ENCODE measurements at places on chromosomes 2 and 18.

DNA sequence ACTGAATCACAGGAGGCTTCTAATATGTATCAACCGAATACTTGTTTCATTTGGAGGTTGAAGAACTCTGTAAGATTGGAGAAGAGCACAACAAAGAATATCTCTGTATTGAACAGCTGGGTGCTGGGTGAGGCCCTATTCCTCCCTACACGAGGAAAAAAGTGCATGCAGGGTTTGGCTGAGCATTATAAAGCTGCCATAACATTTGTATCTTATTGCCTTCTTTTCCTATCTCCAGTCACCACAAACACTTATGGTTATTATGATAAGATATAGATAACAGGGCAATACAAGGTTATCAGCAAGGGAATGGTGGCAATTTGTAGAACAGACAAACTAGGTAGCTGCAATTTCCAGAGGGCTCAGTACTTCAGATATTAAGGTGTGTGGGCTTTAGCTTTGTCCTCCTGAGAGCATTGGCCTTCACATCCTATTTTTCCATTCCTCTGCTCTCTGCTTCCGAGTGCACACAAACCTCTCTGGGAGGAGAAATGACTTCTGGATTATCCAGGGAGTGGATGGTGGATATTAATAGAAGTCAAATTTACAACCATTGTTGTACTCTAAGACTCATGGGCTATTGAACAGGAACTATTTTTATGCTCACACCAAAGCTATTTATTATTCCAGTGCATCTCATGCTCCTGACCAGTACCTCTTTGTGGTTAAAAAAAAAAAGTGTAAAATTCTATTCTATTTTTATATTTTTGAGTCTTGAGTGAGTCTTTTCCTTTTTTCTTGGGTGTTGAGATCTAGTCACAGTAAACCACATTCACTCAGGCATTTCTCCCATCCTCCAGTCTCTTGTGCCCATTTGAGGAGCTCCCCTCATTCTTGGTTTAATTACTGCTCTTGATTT, 248.4 kb downstream of the ETAA1 start:
- DNase-seq, result no peak

DNA sequence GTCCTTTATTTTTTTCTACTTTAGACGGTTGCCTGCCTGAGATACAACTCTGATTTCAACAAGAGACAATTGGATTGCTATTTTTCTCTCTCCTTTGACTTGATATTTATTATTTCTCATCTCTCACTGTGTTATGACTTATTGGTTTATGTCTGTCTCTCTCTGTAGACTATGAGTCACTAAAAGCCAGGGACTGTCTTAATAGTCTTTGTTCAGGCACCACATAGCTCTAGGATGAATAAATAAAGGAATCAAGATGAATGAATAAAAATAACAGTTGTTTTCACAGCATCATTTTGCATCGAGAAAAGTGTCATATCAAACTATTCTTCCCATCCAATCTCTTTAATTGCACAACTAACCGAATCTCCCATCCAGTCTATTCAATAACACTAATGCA, 31.4 kb upstream of the CD28 start:
- DNase-seq, result no peak

DNA sequence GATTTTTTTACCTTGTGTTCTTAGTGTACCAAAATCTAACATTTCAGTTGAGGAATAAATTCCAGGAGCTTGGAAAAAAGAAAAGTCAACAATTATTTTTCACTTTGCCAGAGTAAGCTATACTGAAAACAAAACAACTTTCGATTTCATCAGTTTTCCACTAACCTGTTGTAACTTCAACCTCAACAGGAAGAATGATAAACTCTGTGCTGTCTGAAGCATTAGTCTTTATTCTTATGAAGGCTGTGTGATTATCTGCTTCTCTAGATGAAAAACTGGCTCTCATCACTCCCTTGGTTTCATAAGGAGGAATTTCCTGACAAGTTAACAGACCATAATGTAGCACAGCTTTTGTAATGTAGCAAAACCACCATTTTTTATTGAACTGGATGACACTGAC, 121.2 kb downstream of the ZAP70 start:
- DNase-seq, result no peak

DNA sequence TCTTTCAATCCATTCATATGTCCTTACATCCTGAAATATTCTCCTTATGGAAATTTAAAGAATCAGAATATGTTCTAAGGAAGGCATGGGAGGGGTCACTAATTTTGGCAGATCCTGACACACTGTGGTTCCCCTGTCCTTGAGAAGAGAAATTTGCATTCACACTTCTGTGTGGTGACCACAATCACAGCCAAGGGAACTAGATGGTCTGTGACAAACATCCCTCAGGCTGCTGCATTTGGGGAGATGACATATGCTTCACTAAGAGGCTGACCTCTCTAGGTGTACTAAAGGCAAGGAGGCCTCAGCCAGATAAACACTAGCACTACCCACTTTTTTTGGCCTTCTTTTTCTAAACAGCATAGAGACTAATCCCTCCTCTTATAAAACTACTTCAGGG, 129.6 kb downstream of the MREG start:
- no peak for DNase-seq

GRCh38 chr2:236063994-236064393, 104.2 kb downstream of the GBX2 start:
- DNase-seq, result no peak

GRCh38 chr18:66419400-66419799, 184.5 kb downstream of the CDH19 start:
- DNase-seq, result no peak

GRCh38 chr18:44812426-44812825, 131.7 kb downstream of the SETBP1 start:
- DNase-seq, result no peak

DNA sequence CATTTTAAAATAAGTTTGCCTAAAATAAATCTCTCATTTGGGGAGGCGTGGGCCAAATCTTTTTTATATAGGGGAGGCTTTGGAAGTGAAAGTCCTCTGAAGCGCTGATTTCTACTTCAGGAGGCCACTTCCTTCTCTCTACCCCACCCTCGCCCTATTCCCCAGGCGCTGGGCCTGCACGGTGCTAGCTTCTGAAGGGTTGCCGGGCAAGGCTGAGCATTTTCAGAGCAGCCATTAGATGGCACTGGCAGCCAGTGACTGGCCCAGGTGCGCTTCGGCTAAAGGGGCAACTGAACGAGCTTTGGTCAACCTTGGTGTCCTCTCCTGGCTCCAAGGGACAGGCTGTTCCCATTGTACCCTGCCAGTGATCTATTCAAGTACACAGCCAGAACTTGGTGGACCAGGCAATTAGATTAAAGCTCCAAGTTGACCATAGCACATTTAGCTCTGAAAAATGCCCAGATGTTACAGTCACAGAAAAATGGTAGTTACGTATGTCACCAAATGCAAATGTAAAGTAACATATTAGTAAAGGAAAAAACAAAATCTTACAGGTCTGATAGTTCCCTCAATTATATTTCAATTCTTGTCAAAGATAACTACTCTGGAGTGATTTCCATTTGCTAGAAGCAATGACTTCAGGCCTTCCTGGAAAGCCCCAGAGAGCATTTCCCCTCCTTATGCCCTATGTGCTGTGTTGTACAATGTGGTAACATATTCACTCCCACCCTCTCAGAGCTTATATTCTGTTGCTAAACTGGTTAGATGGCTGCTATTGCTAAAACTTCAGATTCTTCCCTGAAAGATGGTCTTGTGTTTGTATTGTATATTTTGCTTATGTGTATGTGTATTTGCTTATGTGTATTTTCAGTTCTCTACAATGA, 2.1 kb downstream of the POMC start:
- peak; percentile 51 for DNase-seq

- DNase-seq, result no peak
Observed at GRCh38 chr2:46167924-46168323, 129.3 kb upstream of the EPAS1 start.

DNA sequence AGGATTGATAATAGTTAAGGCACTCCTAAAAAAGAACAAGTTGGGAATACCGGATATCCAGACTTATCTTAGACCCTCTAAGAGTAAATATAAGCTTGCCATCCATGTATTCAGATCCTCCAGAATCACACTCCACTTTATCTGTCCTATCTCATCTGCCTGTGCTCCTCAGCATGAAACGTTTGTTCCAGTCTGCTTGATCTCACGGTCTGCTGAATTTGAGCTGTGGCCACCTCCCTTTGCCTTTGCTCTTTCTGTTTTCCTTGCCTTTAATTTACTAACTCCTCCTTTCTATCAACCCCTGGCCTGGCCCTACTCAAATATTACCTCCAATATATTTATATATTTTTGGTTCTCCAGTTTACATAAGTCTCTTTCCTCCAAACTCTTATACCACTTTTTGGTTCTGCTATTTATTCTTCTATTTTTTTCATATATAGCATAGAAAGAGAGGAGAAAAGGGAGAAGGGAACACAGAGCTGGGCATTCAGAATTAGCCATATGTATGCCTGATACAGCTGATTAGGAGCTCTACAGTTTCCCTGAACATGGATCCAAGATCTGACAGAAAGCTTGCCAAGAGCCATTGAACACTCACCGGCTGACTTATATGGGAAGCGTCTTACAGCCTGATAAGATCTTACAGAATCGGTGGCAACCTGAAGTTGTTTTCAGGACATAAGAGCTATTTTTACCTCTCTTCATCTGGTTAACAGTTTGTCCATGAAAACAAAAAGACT, 21.8 kb upstream of the DNAJC27 start:
- DNase-seq, result no peak

- no peak for DNase-seq
Observed at GRCh38 chr2:100887713-100888495, 68.0 kb downstream of the NPAS2 start.

DNA sequence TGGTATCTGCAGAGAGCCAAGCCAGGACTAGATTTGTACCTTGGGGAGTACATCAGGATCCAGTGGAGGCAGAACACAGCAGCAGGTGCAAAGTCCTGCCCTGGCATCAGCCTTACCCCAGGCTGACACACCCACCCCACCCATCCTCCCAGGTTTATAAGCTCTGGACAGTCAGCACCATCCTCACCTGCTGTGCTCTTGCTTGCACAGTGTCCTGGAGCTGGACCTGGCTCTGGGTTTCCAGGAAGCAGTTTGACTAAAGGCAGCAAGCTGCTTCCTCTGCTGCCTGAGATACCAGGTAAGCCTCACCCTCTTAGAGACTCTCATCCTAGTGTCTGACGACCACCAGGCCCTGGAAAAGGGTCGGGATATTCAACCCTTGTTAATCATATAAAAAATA, at the start of gene SULT1C3:
Gene SULT1C3 (plus strand): TSS at position 183 of the 400 bp plus-strand sequence. CDS start 7,227 bp downstream, outside the sequence.
- no peak for DNase-seq

GRCh38 chr2:43175876-43176275, 50.5 kb downstream of the ZFP36L2 start:
- peak; percentile 48 for DNase-seq

DNA sequence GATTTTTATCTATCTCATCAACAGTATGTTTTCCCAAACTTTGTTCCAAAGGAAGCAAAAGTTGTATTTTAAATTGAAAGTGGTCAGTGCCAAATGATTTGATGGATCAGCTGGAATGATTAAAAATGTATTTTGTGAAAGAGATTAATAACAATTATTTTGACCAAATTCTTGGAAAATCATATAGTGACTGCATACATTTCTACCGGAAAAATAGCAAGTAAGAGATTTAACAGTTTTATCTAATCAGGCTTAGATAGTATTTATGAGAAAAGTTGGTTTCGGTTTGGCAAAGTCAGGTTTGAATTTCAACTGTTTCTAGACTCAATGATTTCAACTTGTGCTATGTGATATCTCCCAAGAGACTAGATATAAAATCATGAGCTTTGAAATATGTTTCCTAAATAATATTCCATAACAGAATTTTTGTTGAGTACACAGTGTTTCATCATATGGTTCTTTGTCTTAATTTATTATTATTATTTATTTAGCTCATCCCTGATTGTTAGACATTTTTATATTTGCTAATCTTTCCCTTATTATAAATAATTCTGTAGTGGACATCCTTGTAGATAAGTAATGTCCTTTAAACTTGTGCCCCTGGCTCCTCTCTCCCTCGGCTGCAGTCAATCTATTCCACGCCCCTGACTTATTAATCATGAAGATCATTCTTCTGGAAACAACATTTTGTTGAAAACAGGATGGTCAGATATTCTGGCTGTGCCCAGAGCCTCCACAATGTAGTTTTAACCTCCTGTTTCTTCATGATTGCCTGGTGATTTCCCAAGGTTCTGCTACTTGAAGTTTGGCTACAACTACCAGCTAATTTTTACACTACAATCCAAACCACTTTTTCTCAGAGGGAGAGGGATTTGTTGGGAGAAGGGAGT, 520.7 kb upstream of the TCF4 start:
- DNase-seq, result no peak

GRCh38 chr2:55771612-55772011, 78.0 kb upstream of the PNPT1 start:
- no peak for DNase-seq

DNA sequence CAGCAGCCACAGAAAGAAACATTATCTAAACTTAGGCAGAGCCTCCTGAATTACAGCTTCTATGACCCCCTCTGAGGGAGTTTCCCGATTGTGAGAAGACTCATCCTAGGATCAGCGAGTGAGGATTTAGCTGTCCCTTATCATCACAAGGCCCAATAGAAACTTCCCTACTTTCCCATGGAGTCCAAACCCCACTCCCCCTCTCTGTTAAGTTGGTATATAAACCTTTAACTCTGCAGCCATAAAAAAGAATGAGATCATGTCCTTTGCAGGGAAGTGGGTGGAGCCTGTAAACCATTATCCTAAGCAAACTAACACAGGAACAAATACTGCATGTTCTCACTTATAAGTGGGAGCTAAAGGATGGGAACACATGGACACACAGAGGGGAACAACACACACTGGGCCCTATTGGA, 78.8 kb downstream of the MYL12B start:
- no peak for DNase-seq

DNA sequence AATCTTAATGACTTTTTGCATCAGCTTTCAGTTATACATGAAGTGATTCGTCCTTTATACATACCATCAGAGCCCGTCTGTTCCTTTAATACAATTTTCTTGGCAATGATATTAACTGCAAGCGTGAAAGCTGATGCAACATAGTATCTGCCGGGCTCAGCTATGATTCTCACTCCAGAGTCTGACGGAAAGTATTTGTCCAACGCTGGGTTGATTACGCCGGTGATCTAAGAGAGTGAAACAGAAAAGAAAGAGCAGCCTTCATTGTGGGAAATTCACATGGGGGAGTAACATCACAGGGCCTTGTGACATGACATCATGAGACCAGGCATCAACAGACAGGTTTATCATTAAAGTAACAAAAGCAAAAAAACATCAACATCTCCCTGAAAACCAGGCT, 6.2 kb downstream of the ODC1 start:
- DNase-seq, result no peak

DNA sequence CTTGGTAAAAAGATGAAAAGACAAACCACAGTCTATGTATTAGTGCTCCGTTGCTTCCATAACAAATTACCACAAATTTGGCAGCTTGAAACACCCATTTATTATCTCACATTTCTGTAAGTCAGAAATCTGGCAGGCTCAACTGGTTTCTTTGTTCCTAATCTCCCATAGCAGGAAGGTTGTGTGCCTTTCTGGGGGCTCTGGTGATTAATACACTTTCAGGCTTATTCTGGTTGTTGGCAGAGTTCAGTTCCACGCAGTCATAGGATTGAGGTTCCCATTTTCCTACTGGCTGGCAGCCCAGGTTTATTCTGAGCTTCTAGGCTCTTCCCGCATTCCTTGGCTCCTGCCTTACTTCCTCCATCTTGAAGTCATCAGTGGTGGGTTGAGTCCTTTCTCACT, 189.3 kb downstream of the ANAPC1 start:
- DNase-seq, result no peak

Measured in CD4-positive, alpha-beta T cell treated with Interleukin-12 subunit alpha and Interleukin-12 subunit beta, for 1 hour (primary cell).